ENCODE measurements at places on chromosomes 13 and 19. TPM values are rescaled to one million over a fixed set of nuclear protein-coding genes. Genes with fewer than 3 reads are reported as not detected.

The PABPC3 gene
- not detected for polyA plus RNA-seq

The CD37 gene
- not detected for polyA plus RNA-seq

The LGALS14 gene
- polyA plus RNA-seq, result 4.4 TPM

The HSPB6 gene
- not detected for polyA plus RNA-seq

The ZNF749 gene
- polyA plus RNA-seq, result 24.2 TPM

The LIM2 gene
- polyA plus RNA-seq, result not detected

The GET3 gene
- polyA plus RNA-seq, result 89.6 TPM

The FOXA3 gene
- polyA plus RNA-seq, result not detected

The RPL21 gene
- polyA plus RNA-seq, result 1,224 TPM

The N4BP2L1 gene
- 4.6 TPM for polyA plus RNA-seq

The RAP2A gene
- polyA plus RNA-seq, result 55.3 TPM

The DPF1 gene
- 132 TPM for polyA plus RNA-seq

The C19orf81 gene
- polyA plus RNA-seq, result 28.3 TPM

The MISP gene
- polyA plus RNA-seq, result 0.24 TPM

The CADM4 gene
- polyA plus RNA-seq, result 220 TPM

The HMGB1 gene
- polyA plus RNA-seq, result 949 TPM

The IGLON5 gene
- polyA plus RNA-seq, result 18.3 TPM

The CYP2A7 gene
- polyA plus RNA-seq, result not detected

The LILRB1 gene
- polyA plus RNA-seq, result not detected

The MEIOSIN gene
- polyA plus RNA-seq, result not detected

The ASF1B gene
- polyA plus RNA-seq, result 0.34 TPM

The PCDH17 gene
- polyA plus RNA-seq, result 6.5 TPM

The GSX1 gene
- polyA plus RNA-seq, result not detected

The PPM1N gene
- 1.8 TPM for polyA plus RNA-seq

The ZNF829 gene
- polyA plus RNA-seq, result 1.8 TPM

The FAM124A gene
- 4.7 TPM for polyA plus RNA-seq

The ZNF426 gene
- polyA plus RNA-seq, result 12.2 TPM

The PLK5 gene
- polyA plus RNA-seq, result 7.1 TPM

The LILRA1 gene
- polyA plus RNA-seq, result not detected

The ZNF442 gene
- polyA plus RNA-seq, result 8.8 TPM

The TNFSF9 gene
- 1.3 TPM for polyA plus RNA-seq

The ZNF30 gene
- 16.3 TPM for polyA plus RNA-seq

The CLC gene
- polyA plus RNA-seq, result 1.1 TPM

The KLK10 gene
- not detected for polyA plus RNA-seq

The ZNF221 gene
- polyA plus RNA-seq, result 7.4 TPM

The ZNF135 gene
- 13.7 TPM for polyA plus RNA-seq

The SIGLEC5 gene
- not detected for polyA plus RNA-seq

The PPP1R15A gene
- polyA plus RNA-seq, result 73.3 TPM

The PPP1R37 gene
- polyA plus RNA-seq, result 53.7 TPM

The MBD3L3 gene
- polyA plus RNA-seq, result not detected

The LILRB3 gene
- polyA plus RNA-seq, result not detected

The BICRA gene
- polyA plus RNA-seq, result 3.4 TPM

The FOSB gene
- polyA plus RNA-seq, result 1.4 TPM

Data from neural cell (in vitro differentiated cells).